ENCODE measurements at places on chromosomes 3 and 15.

DNA sequence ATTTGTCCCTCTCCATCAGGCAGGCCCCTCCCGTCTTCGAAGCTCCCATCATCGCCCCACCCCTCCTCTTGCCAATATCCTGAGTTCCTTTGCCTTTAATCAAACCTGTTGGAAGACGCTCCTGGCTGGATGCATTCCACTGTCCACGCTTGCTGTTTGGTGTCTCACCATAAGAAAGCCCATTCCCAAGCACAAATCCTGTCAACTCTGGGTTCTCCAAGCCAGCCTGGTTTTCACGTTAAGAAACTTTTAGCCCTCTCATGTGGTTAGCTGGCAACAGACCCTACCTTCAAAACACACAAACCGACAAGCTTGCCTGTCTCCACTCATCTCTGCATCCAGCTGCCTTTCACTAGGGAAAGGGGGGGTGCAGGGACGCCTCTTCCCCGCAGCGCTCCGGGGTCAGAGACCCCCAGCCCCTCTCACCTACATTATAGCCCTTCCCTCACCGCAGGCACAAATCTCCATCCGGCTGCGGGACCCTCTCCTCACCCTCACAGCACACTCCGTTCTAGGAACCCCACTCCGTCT lies 1.1 kb downstream of the GORASP1 start:
- peak; percentile 39 for DNase-seq

DNA sequence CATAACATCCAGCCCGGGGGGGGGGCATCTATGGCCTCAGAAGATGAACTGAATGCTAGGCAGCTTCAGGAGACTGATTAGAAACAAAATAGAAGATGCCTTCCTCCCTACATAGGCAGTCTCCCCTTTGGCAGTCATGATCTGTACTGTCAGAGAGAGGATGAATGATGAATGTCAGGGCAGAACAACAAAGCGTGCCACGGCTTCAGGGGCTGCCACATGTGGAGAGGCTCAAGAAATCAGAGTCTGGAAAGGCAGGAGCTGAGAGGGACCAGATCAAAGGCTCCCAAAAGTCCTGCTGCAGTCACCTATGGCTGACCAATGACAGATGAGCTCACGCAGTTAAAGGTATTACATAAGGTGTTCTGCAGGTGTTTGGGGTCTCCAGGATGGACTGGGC lies 180.4 kb downstream of the UACA start:
- DNase-seq = no peak

DNA sequence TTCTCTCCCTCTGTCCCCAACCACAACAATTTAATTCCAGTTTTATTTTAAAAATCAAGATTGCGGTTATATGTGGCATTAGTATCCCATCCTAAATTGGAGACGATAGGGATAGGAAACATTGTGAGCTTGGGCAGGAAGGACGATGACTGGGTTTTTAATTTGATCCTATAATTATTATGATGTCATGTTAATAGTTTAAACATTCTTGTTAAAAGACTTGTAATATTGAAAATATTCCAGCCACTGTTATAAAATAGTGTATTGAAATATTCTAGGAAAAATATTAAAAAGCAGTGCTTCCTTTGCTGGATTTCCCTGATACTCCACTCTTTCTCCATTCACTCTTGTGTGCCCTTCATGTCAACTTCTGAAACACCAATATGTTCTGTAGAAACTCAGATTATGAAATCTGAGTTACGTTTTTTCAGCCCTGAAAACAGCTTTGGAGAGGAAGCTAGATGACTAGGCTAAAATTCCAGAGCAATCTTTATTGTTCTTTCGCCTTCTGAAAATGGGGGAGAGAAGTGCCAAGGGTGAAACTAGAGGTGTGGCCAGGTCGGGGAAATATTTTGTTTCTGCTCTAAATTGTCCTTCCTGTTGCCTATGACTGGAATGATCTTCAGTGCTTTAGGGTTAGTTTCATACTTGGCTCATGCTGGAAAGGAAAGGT lies 46.1 kb upstream of the MAP3K13 start:
- peak; percentile 93 for DNase-seq

GRCh38 chr3:154113609-154114008 lies 7.6 kb upstream of the ARHGEF26 start:
- DNase-seq = no peak

DNA sequence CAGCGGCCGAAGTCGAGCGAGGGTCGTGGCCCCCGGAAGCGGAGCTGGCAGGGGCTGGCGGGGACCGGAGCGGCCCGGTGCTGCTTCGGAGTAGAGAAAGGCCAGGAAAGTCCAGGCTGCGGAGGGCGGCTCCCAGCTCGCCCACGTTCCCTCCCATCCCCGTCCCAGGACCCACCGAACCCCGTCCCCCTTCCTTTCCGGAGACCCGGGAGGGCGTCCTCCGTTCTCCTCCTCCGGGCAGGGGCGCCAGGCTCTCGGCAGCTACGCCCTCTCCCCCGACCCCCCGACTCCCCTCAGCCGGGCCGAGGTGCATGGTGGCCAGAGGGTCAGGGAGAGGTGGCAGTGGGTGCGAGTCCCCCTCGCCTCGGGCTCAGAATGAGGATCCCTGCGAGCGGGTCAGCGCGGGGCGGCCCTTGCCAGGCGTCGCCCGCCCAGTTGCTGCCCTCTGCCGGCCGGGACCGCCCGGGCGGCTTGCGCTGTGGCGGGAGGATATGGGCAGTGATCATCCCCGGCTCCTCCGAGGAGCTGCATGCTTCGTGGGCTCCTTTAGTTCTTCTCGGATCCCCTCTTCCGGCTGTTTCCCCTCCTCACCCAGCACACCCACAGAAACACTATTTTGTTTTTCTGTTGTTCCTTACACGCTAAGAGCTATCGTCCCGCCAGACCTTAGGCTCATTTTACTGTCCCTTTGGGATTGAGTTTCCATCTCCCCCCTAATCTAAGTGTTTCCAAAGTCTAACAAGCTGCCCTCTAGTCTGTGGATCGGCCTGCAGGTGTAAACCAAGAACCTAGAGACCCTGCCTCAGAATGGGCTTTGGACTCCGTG lies 744 bp upstream of the ALDH1A2 start:
- DNase-seq = peak; percentile 51

DNA sequence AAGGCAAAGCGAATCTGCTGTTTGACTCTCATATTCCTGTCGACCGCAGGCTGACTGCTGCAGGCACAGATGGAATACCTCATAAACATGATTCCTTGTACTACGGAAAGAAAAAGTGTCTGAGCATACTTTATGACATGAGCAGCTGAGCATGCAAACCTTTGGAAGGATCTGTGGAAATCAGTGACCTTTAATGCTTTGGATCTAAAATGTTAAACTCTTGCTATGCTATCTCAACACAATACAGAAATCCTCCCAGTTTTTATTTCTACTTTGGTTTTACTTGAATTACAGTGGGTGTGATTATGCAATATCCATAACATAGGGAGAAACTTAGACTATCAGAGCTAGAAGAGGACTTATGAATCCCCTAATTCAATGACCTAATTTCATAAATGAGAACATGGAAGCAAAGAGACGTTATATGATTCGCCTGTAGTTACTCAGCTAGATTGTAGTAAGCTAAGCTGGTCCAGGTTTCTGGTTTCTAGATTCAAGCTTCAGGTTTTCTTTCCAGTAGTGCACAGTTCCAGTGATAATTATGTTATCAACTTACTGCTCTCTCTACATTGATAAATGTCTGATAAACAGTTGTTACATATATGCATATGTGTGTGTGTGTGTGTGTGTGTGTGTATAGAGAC lies 127.6 kb upstream of the GBE1 start:
- DNase-seq = peak; percentile 29

DNA sequence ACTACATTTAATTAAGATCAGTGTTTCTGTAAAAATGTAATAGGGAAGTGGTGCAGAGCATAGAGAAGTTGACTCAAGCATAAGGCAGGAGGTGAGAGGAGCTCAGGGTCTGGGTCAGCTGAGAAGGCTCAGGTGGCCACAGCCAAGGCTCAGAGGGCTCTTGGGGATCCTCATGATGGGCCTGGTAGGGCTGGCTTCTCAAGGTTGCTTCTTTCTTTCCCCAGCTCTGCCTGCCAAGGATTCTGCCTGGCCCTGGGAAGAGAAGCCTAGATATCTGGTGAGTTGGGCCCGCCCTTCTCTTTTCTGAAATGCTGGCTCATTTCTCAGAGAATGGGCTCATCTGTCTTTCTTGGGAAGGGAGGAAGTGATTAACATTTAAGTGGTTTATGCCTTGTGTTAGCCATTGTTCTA lies 6.5 kb downstream of the ZNF589 start:
- DNase-seq = peak; percentile 65

DNA sequence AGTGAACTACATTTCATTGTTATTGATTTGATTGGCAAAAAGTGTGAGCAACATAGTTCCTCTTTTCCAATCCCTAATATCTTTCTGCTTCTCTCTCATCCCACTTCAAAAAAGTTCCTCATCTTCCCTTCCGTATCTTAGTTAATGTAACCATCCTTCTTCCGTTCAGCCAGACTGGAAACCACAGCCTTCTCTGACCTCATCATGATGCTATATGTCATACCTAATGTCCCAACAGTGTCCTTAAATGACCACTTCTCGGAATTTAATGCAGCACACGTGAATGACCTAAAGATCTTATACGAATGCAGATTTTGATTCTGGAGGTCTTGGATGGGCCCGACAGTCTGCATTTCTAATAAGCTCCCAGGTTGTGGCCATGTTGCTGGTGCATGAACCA lies 320.3 kb upstream of the SATB1 start:
- DNase-seq = no peak

- DNase-seq = no peak
These were observed 16.0 kb downstream of the TMEM44 start for GRCh38 chr3:194617143-194617671.

DNA sequence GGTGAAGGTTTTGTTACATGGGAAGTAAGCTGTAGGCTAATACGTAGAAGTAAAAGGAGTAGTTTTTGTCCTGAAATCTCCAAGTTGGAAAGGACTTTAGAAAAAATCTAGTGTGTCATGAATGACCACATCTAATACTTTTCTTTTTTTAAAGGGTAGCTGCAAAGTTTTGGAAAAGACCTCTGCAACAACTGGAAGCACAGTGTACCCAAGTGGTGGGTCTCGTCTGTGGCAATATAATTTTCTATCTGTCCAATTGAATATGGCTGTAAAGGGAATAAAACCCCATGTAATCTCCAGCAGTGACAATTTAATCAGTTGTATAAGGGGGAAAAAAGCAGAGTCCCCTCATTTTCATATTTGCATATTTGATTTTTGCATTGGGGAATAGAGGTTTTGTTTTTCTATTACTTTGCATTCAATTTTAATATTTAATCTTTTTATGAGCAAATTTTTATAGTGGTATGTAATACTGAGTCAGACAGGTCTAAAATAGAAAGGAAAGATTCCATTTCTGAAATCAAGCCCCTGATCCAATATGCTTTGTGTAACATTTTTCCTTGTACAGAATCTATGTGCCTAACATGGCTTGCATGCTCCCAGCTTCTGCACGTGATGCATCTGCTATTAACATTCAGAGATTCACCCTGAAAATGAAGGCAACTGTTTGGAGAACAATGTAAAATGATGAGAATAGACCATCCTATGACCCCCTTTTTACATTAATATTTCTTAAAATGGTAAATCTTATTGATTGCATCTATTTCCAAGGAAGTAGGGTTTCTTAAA lies 531.4 kb downstream of the ZIC1 start:
- DNase-seq = no peak

- no peak for DNase-seq
These were observed 119.9 kb downstream of the ALDH1A2 start for GRCh38 chr15:57945616-57946015.

DNA sequence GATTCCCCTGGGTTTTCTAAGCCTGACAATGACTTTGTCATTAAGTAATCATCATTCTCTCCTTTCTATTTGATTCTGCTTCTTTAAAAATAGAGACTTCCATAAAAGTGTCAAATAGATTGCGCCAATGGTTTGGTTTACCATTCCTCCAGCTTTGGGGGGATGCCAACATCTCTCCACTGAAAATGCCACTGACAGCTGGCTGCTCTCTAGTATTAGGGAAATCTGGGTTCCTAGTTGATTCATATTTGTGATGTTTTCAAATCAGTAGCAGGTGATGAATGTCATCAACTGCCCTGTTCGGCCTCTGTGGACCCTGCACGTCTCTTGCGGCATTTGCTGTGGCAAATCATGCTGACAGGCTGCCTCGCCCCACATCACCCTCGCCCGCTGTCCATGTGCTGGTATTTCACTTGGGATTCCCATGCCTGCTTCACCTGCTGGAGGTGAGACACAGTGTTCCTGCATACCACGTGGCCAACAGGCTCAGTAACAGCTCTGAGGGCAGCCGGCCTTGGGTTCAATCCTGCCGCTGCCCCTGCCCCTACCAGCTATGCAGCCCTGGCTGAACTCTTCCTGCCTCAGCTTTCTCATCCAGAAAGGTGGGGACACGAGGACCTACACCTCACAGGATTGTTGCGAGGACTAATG lies 28.1 kb downstream of the ZXDC start:
- DNase-seq = no peak

- no peak for DNase-seq
These were observed 133.7 kb downstream of the FILIP1L start for GRCh38 chr3:99980606-99981005.

DNA sequence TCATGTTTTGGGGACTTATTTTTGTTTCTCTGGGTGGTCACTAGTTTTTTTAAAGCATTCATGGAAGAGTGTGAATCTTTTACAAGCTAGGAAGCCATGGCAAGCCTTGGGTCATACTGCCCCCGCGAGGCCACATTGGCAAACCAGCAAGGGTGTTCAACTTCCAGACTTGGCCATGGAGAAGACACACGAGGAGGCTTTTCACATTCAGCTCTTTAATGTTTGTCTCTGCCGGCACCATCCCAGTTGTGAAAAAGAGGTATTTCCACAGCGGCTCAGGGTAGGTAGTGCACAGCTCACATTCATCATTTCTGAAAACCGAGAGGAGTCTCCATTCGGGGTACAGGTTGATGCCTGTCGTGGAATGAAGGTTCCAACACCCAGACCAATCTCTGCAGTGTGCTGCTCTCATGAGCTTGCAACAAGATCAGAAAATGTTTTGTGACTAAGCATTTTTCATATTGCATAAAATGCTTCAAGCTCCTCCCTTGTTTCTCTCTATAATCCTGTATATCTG lies 7.7 kb downstream of the CCR5 start:
- peak; percentile 57 for DNase-seq

- DNase-seq = no peak
These were observed 3.6 kb upstream of the DPH6 start for GRCh38 chr15:35549567-35549966.

GRCh38 chr3:11118181-11118682 lies 36.1 kb upstream of the HRH1 start:
- peak; percentile 83 for DNase-seq

DNA sequence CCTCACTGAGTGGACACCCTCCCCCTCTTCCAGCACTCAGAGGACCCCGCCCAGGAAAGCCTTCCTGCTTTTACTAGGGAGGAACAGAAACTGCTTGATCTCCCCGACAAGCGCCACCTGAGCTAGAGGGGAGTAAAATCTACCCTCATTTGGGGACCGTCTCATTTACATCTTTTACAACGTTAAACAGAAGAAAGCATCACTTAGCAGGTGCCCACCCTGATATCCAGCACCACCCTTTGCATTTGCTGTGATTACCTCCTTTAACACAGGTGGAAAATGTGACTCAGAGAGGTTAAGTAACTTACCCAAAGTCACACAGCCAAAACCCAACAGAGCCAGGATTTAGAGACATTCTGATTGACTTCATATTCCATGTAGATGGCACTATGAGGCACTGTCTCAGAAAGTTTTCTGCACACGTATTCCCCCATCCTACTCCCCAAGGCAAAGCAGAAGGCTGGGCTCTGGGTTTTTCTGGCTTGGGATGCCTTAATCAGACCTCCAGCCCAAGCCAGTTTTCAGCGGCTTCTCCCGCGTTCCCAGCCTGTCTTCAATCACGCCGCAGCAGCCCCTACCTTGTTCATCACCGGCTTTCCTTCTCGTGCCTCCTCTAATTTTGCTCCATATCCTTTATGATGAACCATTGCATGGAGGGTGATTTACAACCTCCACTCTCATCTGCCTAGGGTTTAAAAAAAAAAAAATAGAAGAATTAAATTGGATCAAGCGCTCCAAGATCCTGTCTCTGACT lies 314.6 kb upstream of the PROK2 start:
- DNase-seq = no peak

Data from cardiac fibroblast (primary cell).